ENCODE measurements at places on chromosomes 11 and 22.

DNA sequence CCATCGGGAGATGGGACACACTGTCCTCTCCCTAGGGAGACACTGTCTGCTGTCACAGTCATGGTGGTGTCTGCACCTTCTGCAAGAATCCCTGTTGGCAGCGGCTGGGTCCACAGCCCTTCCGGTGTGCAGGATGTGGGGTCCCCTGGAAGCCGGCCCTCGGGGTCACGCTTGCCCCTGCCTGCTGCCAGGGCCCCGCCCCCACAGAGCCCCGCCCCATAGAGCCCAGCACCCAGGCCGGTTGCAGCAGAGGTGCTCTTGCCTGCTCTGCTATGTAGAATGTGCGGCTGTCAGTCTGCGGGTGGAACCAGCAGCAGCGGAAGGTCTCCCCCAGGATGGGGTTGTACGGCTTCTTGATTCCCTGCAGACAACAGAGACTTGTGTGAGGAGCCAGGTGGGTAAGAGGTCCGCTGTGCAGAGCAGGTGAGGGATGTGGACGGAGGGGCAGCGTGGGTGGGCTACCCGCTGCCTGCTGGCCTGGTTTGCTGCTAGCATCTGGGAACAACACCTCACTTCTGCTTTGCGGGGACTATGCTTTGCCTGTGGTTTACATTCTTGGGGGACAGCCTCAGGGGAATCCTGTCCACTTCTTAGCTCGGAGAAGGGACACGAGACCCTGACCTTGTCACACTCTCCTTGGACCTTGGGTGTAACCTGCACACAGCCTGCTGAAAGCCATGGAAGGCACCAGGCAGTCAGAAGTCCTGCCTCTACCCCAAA, 44.9 kb upstream of the CARS1 start:
- no peak for DNase-seq

DNA sequence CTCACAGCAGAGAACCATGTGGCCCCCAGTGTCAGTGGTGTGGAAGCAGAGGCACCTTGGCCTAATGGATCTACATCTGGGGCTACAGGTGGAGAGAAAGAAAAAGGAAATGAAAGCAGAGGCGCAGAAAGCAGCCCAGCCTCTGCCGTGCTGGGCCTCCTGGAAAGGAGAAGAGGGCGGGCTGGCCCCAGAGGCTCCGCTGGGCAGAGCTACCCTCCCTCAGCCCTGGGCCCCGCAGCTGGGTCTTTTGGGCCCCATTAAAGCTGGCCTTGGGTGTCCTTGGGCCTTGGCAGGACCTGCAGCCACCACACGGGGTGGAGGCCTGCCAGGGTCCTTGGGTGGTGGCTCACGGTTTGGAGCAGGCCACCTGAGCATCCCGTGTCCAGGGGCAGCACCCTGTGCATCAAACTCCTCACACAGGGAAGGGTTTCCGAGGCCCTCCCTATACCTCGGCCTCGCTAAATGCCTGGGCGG, 31.6 kb upstream of the GAL start:
- DNase-seq = no peak

DNA sequence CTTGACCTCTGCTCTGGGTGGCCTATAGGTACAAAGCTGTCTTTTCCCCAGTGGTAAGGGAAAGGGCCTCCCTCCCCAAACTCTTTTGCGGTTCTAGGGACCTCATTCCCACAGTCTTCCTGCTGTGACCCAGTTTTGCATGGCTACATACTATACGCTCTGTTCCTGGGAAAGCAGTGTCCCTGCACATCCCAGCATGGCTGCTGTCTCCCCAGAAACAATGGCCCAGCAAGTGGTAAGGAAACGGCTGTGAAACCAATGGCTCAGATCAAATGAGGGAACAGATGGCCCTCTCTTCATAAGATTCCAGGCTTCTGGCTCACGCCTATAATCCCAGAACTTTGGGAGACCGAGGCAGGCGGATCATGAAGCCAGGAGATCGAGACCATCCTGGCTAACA, 41.1 kb downstream of the RPL27A start:
- no peak for DNase-seq

DNA sequence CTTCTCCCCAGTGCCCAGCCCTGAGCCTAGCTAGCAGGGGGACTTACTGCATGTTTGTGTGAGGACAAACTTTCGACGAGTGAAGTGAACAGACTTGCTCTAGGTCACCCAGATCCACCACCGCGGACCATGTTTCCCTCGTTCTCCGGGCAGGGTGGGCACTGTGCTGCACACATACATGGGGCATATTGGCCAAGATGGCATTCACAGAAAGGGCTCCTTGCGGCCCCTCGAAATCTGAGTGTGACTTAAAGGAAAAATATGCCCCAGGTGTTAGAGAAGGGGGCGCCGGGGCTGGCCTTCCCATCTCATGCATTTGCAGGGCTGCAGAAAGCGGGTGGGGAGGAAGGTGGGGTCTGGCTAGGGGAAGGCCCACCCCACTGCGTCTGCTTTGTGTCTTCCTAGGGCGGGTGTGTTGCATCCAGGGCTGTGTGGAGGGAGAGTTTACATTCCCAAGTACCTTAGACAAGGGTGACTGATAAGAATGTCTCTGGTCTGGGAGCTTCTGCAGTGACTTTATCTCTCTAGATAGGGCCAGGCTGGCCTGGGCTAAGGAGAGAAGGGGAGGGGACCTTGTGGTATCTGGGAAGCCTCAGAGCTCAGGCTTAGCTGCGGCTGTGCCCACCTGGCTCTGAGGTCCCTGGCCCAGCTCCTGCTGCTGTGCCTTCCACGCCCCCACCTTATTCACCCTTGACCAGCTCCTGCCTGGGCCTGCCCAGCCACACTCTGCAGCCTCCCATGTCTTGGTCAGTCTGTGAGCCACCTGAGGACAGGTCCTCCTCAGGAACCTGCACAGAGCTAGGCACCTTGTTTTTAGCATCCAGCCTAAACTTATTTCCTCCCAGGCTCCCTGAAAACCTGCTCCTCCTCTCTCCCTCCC, 45.8 kb downstream of the LRRC32 start:
- DNase-seq = no peak

DNA sequence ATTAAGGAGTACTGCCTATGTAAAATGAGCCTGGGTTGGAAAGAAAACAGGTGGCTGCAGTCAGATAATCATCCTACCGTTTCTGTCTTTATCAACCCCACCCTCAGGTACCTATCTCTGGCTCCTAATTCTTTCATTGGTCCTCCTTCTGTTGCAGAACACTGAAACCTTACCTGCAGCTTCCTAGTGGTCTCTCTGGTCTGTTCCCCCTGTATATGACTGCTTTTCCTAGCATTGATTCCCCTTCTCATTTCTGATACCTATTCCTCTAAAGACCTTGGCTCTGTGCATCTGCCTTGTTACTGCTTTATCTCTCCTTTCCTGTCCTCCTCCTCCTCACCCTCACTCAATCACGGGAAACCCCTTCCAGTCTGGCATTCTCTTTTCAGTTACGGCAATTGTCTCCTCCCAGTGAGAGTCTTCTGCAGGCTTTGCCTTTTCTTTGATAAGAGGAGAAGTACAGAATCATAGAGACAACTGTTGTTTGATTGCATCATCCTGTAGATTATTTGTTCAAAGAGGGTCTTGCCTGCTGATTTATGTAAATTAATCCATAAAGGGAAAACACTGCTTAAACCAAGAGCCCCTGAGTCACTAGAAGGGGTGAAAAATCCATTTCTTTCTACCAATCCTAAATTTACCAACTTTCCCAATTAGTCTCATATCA, 301.2 kb downstream of the AASDHPPT start:
- no peak for DNase-seq

DNA sequence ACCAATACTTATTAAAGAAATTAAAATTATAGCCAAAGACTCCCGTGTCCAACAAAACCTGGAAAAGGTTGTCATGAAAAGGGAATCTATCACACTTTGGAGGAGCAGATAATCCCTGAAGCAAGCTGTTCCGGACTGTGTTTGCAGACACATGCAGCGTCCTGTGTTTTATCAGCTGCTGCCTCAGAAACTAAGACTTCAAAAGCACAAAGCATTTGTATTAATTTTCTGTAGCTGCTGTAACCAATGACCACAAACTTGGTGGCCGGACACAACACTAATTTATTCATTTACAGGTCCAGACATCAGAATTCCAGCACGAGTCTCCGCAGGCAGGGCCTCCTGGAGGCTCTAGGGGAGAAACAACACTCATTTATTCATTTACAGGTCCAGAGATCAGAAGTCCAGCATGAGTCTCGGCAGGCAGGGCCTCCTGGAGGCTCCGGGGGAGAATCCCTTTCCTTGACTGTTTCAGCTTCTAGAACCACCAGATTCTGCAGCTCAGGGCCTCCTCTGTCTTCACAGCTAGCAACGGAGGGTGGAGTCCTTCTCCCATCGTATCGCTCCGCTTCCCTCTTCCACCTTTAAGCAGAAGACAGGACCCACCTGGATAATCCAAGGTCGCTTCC, 465.3 kb downstream of the BRD1 start:
- peak; percentile 38 for DNase-seq

DNA sequence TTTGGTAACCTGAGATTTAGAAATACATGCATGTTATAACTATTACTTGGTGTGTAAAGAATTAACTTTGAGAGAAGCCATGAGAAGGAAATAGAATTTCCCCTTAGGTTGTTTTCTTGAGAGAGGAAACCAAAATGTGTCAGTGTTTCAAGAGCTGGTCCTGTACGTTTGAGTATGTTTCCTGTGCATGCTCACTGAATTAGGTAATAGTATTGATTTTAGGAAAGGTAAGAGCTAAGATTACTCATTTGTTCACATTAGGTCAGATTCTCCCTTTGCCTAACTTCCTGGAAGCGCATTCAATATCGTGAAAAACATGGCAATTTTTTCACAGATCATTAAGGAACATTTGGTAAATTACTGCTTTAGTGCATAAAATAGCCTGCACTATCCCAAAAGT, 49.3 kb upstream of the RDX start:
- DNase-seq = no peak

DNA sequence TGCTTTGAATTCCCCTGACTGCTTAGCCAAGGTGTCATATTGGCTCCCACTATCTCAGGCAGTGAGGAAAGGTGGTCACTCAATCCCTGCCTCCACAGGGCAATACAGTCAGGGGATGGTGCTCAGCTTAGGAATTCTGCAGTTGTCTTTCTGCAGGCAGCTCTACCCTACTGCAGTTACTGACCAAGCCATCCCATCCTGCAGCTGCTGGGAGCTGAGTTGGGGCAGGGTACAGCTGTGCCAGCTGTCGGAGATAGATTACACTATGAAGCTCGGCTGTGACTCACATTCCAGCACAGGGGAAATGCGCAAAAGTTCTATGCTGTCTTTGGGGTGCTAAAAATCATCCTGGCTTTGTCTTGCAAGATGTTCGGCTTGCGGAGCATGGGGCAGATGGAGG, 4.4 kb upstream of the DAGLA start:
- DNase-seq = no peak

DNA sequence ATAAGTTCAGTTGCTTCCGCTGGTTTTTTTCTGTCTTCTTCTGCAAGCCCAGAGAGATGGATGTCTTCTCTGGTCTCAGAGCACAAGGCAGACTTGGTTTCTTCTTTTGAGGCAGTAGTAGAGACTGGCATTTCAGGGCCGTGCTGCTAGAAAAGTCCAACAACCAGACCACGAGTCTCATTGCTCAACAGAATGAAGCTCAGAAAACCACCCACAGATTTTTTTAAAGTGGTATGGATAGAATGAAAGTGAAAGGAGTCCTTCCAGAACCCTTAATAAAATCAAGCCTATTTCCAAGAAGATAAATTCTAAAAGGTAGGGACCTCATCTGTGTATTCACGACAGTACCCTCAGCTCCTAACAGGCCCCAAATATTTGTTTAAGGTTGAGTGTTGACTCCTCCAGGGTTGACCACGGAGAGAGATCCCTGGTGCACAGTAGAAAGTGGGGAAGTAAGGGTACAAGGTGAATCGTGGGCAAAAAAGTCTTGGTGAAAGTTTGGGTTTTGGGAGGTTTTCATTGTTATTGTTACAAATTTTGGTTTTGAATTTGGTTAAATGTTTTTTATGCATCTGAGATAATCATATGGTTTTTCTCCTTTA, 43.6 kb upstream of the DDX6 start:
- DNase-seq = no peak

- no peak for DNase-seq
Measured at GRCh38 chr11:119865661-119866156, 136.7 kb upstream of the NECTIN1 start.

GRCh38 chr11:82995754-82996398, 75.8 kb downstream of the RAB30 start:
- DNase-seq = no peak

DNA sequence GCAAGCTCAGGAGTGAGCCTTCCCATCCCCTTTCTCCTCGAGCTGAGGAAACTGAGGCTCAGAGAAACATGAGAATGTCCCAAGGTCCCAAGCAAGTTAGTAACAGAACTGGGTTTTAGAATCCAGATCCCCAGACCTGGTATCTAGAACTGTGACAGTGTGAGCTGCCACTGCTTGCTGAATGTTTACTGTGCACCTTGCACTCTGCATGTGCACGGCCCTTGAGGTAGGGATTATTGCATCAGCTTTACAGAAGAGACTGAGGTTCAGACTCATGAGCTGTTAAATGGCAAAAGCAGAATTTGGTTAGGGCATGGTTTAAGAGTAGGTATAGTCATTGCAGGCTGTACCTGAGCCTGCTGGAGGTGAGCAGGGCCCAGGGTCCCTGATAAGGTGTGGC, 3.8 kb upstream of the MPPED1 start:
- DNase-seq = no peak

GRCh38 chr22:44802071-44802700, 49.8 kb downstream of the ARHGAP8 start:
- DNase-seq = no peak

GRCh38 chr11:48037709-48038468, 57.5 kb downstream of the PTPRJ start:
- no peak for DNase-seq
